ENCODE measurements at places on chromosomes 7 and 10.

GRCh38 chr10:21174715-21175495, 277.8 kb upstream of the NEBL start:
- no peak for DNase-seq

GRCh38 chr7:34313289-34313688, 344.7 kb upstream of the NPSR1 start:
- peak; percentile 76 for DNase-seq

- peak; percentile 1 for DNase-seq
Measured at GRCh38 chr10:97919012-97919411, 69.4 kb downstream of the GOLGA7B start.

GRCh38 chr7:107622429-107622828, 38.2 kb upstream of the SLC26A4 start:
- peak; percentile 95 for DNase-seq

GRCh38 chr10:12730809-12731519, 270.5 kb downstream of the CCDC3 start:
- peak; percentile 61 for DNase-seq

GRCh38 chr10:132395704-132396493, 1.1 kb upstream of the PWWP2B start:
- no peak for DNase-seq

GRCh38 chr7:5363729-5364128, 59.9 kb downstream of the TNRC18 start:
- no peak for DNase-seq

- no peak for DNase-seq
Measured at GRCh38 chr10:116055252-116055916, 217.6 kb downstream of the GFRA1 start.

GRCh38 chr7:158707610-158708009, 3.0 kb upstream of the NCAPG2 start:
- no peak for DNase-seq

DNA sequence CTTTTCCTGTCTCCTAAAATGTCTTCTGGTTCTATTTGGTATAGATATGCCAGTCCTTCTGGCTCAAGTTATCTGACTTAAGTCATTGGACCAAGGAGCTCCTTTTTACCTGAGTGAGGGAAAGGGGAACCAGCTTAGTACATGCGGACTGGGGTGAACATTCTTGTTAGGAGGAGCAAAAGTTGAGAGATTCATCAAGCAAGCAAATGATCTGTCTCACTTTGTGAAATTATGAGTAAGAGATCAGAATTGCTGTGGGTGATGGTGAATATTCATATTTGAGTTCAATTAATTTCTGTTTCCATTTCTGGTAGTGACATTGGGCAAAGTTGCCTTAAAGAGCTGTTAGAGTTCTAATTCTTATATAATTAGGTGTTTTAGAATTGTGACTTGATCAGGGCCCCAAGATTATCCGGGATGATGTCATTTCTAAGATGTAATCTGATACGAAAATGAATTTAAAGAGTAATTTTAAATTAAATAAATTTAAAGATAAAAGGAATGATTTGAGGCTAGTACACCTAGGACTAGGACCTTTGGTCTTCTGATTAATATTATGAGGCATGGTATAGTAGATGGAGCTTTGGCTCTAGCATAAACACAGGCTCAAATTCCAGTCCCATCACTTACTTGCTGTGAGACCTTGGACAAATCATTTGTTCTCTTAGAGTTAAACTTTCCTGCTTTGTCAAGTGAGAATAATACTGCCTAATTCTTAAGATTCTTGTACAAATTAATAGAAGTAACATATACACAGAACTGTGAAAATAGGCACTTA, 60.4 kb upstream of the STRIP2 start:
- no peak for DNase-seq

GRCh38 chr10:110947061-110947595, 27.7 kb downstream of the SHOC2 start:
- peak; percentile 31 for DNase-seq

- DNase-seq, result no peak
Measured at GRCh38 chr10:13637303-13637856, 50.6 kb downstream of the PRPF18 start.

GRCh38 chr7:151631570-151631952, 111.9 kb upstream of the RHEB start:
- peak; percentile 32 for DNase-seq

- DNase-seq, result peak; percentile 77
Measured at GRCh38 chr10:109430043-109430760, 493.1 kb downstream of the XPNPEP1 start.

DNA sequence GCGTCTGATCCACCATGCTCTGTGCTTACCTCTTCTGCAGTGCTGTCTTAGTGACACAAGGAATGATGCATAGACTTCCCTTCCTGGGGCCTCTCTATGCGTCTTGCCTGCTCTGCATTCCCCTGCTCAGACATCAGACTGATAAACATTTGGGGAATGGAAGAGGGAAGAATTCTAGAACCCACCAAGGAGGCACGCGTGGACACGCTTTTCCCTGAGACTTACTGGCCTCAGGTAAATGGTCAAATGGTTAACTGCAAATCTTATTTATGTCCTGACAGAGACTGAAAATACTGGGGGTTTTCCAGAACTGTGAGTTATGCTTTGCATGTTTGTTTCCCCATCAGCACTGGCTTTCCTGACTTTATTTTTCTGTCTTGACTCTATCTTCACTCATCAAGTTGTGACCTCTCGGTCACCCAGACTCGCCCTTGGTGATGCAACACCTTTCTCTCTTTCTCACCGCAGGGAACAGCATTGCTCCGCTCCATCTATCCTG, 285.9 kb upstream of the FZD8 start:
- DNase-seq, result peak; percentile 42

- DNase-seq, result no peak
Measured at GRCh38 chr10:37826806-37827205, 30.6 kb downstream of the ZNF248 start.

DNA sequence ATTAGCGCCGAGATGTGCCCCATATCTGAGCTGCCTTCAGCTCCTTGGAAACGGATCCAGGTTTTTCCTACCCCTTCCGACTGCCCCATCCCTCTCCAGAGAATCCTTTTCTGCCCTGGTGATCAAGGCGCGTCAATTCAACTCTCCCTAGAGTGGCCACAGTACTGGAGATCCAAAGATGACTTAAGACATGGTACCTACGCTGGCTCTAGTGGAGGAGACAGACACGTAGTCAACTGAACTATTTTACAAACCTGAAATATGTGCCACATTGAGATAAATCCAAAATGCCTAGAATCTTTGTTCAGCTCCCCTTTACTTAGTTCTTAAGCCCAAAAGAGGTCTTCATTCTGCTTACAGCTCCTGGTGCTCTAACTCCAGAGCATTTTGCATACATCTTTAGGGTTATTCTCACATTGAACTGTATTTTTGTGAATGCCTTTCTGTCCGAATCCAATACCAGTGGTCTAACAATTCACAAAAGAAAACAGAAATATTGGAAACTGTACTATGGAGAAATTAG, 444 bp upstream of the TNPO3 start:
- DNase-seq, result no peak

DNA sequence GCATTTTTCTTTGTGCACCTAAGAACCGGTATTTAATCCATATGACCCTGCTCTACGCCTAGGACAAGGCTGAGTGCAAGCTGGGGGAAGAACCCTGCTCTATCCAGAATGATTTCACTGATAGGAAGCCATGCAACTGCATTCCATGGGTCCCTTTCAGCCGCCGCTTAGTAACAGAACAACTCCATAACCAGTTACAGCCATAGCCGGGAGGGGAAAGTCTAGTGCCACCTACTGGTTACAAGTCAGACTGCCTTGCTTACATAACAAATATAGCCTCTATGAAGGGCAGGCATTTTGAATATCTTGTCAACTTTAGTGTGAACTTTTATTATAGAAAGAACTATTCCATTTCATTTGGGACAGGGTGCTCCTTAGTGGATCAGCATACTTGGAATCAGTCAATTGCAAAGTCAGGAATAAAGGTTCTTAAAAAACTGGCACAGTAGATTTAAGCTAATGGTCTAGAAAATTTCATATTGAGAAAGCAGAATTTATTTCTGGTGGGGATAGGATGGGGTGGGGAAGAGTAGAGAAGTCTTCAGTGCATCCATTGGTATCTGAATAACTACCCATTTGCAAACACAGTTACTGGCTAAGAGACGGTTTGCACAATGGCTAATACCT, 521.7 kb downstream of the ADRA2A start:
- DNase-seq, result peak; percentile 48

DNA sequence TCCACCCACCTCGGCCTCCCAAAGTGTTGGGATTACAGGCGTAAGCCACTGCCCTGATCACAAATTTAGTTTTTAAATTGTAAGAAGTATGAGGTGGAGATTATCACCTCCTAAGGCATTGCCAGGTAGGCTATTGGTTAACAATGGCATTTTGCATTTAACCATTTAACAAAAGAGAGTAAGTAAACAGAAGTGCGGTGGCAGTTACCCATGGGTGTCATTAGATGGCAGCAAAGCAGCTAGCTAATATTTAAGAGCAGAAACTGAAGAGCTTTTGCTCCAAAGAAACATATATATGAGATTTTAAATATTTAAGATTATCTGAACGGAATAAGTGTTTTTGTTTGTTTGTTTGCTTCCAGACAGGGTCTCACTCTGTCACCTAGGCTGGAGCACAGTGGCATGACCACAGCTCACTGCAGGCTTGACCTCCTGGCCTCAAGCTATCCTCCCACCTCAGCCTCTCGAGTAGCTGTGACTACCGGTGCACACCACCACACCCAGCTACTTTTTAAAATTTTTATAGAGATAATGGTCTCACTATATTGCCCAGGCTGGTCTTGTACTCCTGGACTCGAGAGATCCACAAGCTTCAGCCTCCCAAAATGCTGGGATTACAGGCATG, 325.5 kb upstream of the C7orf33 start:
- DNase-seq, result peak; percentile 27

GRCh38 chr10:6518791-6519429, 61.2 kb downstream of the PRKCQ start:
- DNase-seq, result no peak

DNA sequence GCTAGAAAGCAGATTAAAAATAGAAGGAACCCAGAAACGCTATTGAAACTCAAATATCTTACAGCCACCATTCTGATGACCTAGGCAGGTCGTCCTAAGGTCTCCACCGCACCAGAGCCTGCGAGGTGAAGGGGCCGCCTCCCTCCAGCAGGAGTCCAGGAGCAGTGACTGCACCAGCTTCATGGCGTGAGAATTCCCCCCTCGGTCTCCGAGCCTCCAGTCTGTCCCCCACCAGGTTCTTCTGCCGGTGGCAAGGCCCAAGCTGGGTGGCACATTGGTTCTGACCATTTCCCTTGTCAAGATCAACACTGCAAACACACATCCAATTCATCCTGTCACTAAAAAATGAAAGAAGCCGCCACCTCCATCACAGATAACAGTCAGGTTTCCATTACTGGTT, 98.7 kb downstream of the DIP2C start:
- no peak for DNase-seq

- DNase-seq, result peak; percentile 69
Measured at GRCh38 chr10:14146025-14146424, 184.7 kb downstream of the FRMD4A start.

- no peak for DNase-seq
Measured at GRCh38 chr7:778968-779451, 51.9 kb upstream of the PRKAR1B start.

DNA sequence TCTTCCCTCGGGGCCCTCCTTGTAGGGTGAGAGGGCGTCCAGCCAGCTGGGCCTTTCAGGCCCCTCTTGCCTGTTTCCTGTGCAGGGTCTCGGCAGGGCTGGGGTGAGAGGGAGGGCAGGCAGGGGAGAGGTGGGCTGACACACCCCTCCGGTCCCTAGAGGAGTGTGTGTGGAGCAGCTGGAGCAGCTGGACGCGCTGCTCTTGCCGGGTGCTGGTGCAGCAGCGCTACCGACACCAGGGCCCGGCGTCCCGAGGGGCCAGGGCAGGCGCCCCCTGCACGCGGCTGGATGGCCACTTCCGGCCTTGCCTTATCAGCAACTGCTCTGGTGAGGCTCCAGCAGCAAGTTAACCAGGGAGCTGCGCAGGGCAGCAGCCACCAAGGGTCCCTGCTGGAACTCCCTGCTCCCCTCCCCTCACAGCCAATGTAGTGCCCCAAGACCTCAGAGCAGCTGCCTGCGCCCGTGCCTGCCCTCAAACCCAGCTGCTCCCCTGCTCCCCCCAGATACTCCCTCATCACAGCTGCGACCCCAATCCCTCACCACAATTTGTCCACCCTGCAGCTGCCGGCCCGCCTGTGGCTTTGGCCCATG, 15.7 kb upstream of the ZNF862 start:
- no peak for DNase-seq

DNA sequence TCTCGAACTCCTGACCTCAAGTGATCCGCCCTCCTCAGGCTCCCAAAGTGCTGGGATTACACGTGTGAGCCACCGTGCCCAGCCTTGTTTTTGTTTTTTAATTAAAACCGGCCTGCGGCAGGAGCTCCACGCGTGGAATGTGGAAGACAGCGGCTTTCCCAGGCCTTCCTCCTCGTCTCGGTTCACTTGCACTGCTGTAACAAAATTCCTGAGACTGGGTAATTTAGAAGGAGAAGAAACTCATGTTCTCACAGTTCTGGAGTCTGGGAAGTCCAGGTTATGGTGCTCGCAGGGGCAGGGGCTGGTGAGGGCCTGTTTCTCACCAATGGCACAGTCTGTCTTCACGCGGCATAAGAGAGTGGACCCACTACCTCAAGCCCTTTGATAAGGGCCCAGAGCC, 14.4 kb upstream of the CRYGN start:
- no peak for DNase-seq

DNA sequence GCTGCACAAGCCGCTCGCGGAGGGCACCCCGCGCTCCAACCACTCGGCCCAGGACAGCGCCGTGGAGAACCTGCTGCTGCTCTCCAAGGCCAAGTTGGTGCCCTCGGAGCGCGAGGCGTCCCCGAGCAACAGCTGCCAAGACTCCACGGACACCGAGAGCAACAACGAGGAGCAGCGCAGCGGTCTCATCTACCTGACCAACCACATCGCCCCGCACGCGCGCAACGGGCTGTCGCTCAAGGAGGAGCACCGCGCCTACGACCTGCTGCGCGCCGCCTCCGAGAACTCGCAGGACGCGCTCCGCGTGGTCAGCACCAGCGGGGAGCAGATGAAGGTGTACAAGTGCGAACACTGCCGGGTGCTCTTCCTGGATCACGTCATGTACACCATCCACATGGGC, 50.0 kb downstream of the FIGNL1 start:
- DNase-seq, result no peak

- DNase-seq, result no peak
Measured at GRCh38 chr10:67471022-67471421, 225.0 kb downstream of the CTNNA3 start.

GRCh38 chr10:79013406-79013987, 55.3 kb upstream of the ZMIZ1 start:
- DNase-seq, result no peak

DNA sequence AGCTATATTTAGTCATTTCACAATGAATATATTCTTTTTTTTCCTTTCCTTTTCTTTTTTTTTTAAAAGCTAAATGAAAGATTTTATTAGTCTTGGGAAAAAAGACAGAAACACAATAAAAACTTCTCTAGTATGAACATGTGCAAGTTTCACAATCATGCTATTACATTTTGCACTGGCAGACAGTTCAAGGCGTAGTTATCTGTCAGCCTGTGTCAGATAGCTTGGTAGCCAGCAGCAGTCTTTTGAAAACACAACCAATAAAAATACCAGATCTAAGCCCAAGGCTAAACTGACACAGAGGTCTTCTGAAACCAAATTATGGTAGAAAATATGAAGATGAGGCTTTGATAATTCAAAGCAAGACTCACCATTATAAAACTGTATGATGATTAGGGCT, 205.8 kb upstream of the TEX47 start:
- DNase-seq, result no peak

- no peak for DNase-seq
Measured at GRCh38 chr7:158076215-158076614, 511.4 kb downstream of the PTPRN2 start.

Data from amniotic epithelial cell (primary cell).